ENCODE measurements at places on chromosomes 12 and 14.

DNA sequence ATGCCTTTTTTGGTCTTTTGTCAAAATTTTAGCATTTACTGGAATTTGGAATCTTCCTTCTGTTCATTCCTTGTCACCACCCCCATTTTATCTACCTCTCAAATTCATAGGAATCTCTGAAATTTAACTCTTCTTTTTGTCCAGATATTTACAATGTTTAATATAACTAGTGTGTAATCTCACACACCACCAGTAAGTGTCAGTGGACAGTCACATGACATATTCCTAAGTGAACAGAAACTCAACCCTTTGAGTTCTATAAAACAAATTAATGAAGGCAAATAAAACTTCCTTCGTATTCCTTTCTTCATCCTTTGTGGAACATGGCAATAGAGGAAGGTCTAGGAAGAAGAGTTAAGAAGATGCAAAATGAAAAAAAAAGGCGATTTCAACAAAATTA is 26.6 kb downstream of the ATF7 start:
- no peak for DNase-seq

- DNase-seq, result no peak
Measured at GRCh38 chr12:81958406-81958805, 199.3 kb upstream of the PPFIA2 start.

DNA sequence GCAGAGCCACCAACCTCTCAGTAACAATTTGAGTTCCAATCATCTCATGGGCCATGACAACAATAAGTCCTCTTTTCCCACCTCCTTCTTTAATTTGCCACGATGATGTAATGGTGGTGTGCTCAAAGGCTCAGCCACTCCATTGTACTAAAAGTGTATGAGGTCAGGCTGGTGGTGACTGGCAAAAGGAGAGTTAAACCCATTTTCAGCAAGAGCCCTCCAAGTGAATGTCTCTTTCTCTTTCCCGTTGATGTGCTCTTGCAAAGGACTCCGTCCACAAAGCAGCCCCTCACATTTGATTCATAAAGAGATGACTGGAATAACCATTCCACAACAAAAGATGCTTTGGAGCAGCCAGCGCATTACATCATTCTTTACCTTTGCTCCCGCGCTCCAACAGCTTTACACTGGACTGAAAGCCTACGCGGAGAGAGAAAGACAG is 41.6 kb downstream of the DUSP16 start:
- DNase-seq, result no peak

GRCh38 chr14:96173636-96174475 is 30.8 kb upstream of the BDKRB2 start:
- no peak for DNase-seq
